Cardiac fibroblast (primary cell): ENCODE measurements at places on chromosomes 1 and 21.

GRCh38 chr1:152884966-152885624 lies 7.0 kb downstream of the SMCP start:
- no peak for DNase-seq

GRCh38 chr1:69967245-69967766 lies 238.1 kb downstream of the LRRC40 start:
- no peak for DNase-seq

GRCh38 chr21:34794686-34795085 lies 125.9 kb downstream of the CLIC6 start:
- DNase-seq, result no peak

DNA sequence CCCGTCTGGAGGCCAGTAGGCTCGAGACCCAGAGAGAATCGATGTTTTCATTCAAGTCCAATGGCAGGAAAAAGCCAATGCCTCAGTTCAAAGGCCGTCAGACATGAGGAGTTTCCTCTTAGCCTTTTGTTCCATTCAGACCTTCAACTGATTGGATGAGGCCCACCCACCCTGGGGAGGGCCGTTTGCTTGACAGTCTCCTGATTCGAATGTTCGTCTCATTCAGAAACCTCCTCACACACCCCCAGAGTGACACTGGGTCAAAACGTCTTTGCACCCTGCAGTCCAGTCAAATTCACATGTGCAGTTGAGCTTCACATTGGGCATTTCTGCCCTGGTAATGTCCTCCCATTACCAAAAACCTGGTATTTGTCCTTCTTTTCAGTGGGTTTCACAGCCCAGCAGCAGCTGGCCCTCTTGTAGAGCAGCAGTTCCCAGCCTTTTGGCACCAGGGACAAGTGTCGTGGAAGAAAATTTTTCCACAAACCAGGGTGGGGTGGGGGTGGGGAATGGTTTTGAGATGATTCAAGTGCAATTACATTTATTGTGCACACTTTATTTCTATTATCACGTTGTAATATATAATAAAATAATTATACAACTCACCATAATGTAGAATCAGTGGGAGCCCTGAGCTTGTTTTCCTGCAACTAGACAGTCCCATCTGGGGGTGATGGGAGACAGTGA lies 40.1 kb downstream of the RSPH1 start:
- DNase-seq, result no peak

DNA sequence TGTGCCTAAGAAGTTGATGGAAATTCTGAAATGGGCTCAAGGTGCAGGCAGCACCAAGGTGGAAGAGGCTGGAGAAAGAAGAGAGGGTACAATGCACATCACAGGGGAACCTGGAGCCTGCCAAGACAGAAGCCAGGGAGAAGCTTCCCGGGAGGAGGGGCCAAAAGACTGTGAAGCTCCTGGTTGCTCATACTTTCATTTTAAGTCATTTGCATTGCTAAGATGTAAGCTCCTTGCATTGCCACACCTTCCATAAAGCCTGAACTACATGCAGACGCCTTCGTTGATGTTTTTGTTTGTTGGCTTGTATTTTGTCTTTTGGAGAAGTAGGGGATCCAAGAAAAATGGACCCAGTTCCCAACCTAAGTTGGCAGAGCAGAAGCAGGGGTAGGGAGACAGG lies 69.0 kb downstream of the HMGB4 start:
- DNase-seq, result no peak

DNA sequence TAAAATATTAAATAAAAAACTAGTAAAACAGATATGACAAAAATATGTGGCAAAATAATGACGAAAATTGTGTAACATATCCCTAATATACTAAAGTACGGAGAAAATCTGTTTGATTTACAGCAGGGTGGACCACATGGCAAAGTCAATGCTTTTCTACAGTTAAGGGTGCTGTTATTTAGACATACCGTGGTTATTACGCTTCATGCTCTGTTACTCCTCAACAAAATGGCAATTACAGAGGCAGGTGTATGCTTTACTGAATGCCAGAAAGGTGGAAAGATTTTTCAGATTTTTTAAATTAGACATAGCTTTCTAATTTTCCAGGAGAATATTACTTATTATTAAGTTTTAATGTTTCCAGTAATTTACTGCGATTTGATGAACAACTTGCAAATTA lies 343.9 kb upstream of the DPYD start:
- DNase-seq, result no peak

DNA sequence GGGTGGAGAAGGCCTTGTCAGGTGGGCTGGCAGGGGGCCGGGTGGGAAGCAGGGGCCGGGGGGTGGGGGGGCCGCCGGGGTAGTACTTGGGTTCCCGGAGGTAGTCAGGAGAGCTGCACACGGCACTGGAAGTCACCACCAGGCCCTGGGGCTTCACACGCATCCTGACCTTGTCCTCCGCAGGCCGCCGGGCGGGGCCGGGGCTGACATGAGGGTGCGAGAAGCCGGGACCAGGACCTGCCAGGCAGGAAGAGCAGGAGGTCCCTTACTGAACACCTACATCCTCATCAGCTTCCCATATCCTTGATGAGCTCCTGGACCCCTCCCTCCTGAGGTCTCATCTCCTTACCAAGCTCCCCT lies 52.0 kb downstream of the AHDC1 start:
- DNase-seq, result no peak

DNA sequence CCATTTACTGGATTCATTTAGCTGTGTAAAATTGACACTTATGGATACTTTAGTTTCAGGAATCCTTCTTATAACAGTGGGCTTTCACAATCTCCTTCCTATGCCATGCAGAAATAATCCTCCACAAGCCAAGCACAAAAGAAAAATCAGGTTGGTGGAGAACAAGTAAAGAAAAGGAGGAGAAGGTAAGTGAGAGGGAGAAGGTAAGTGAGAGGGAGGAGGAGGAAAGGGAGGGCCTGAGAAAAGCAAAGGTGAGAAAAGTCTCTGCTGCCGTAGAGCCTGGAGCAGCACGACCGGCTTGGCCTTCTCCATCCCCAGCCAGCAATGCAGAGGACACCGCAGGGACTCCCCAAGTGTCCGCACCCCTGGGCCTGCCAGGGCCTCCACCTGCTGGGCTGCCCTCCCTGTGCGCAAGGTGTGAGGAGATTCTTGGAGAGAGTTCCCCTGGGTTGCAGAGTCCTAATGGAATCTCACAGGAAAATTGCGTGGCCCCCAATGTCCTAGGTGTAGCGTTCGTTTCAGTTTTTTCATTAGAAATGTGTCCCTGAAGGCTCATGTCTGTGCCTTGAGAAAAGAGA lies 39.0 kb downstream of the PRMT2 start:
- DNase-seq, result no peak

DNA sequence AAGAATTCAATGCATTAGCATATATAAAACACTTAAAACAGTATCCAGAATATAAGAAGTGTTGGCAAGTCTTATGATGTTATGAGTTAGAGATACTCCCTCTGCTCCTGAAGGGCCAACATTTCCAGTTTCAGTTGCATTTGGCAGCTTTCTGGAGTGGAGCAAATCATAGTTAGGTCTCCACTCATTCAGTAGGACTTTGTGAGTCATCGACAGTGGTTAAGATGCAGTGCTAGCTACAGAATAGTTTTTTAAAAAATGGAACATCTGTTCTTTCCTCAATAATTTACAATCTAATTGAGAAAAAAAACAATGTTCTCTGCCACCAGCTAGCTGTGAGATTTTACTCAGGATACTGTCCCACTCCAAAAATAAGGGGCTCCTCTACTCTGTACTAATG lies 389.1 kb downstream of the HLX start:
- peak; percentile 71 for DNase-seq

DNA sequence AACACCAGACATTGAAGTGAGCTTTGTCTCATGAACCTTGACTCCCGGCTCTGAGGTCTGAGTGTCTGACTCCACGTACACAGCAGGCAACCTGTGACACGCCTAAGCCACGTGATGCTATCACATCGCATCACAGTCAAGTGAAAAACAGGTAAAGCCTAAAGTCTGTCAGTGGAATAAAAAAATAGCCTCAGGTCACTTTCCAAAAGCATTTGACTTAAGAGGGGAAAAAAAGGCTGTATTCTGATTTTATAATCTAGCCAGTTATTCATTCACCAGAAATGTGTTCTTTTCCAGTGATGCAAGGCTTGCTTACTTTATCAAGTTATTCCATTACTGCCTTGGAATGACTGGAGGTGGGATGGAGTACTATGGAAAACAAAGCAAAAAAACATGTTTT lies 163.2 kb upstream of the HMCN1 start:
- no peak for DNase-seq

GRCh38 chr1:43352881-43353280 lies 5.9 kb upstream of the CDC20 start:
- no peak for DNase-seq

DNA sequence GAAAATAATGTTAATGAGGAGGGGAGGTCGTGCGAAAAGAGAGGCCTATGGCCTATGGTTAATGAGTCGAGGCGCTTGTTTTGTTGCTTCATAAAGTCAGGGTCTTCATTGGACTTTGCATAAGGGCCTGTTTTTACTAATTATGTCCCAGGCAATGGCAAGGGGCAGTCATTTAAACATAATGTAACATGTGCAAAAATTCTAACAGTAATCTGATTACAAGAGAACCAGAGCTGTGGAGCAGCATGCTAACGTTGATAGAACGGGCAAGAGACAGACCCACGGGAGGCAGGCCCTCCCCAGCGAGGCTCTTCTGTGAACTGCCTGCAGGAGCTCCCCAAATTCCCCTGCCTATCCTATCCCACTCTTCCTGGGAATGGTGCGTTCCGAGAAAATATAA lies 22.6 kb upstream of the CAMK1G start:
- no peak for DNase-seq

- peak; percentile 39 for DNase-seq
These were observed 19.9 kb upstream of the EDN2 start for GRCh38 chr1:41504114-41505035.

GRCh38 chr1:48746906-48747305 lies 29.8 kb downstream of the BEND5 start:
- no peak for DNase-seq

DNA sequence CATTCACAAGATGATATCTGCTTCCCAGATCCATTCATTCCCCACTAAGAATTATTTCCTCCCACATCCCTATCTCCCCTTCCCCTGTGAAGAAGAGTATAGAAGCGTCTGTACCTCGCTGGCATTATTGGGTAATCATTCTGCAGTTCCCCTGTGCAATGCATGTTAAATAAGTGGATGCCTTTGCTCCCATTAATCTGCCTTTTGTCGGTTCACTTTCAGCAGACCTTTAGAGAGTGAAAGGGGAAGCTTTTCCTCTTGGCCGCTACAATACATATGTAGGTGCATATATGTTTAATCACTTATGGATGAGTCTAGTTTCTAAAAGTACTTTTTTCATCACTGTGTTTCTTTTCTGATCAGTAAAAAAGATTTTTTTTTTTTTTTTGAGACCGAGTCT lies 7.0 kb downstream of the CLCN6 start:
- no peak for DNase-seq

DNA sequence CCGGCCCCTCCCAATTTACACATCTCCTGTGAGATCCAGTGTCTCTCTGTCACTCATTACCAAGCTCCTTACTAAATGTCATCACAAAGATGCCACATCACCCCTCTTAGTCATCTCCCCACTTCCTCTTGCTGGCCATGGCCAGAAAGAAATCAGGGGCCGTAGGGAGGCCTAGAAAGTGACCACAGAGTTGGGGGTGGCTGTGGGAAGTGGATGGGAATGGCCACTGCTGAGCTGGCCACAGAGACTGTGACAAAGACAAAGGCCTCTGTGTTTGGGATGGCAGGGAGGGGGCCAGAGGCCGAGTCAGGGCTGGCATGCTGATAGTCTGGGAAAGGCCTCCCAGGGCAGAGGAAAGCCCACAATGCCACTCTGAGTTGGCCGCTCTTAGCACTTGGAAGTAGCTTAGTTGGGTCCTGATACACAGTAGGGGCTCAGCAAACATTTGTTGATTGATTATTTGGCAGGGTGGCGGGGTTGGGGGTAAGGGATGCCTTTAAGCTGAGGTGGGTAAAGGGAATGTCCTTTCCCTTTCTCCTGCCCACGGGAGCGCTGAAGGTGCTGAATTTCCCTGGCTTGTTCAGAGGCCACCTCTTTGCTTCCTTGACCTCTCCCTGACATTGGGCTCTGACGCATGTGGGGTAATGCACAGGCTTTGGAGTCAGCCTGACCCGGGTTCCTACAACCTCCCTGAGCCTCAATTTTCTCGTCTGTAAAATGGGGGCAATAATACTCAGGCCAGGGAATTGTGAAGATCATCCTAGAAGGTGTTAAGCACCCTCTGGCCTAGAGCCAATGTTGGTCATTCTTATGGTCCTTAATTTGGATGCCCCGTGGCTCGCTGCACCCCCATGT lies 13.2 kb downstream of the NAV1 start:
- DNase-seq, result peak; percentile 81

DNA sequence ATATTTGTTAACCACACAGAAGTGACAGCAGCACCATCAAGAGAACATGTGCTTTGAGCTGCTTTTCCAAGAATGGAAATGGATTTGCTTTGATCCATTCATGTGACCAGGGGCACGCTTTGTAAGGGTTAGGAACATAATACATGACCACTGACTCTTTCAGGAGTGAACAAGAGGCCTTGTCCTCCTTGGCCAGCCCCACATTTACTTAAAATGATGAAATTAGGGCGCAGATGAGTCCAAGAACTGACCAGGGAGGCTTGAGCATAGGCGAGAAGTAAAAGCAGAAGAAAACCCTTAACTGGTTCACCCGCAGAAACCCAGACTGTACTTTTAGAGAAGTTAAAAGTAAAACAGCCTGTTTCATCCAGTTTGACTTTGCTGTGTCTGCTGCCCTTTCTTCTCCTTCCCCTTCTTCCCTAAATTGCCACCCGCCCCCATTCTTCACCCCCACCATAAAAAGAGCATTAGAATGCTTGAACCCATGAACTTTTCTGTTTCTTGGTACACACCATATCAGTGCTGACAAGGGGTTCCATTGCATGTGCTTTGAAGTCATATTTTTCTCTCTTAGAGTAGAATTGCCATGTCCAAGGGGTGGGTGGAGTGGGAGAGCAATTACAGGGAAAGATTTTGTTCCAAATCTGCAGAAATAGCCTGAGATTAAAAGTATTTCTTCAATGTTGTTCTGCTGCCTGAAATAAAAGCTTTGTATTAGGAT lies 2.6 kb upstream of the GLUL start:
- DNase-seq, result no peak

GRCh38 chr1:33258788-33259274 lies 2.5 kb downstream of the ZNF362 start:
- no peak for DNase-seq

- DNase-seq, result no peak
These were observed 947.5 kb downstream of the BRINP3 start for GRCh38 chr1:189530162-189530561.

GRCh38 chr1:92408825-92409224 lies 77.9 kb downstream of the GFI1 start:
- peak; percentile 52 for DNase-seq
